ENCODE measurements at places on chromosomes 7 and 10. TPM values are rescaled to one million over a fixed set of nuclear protein-coding genes. Genes with fewer than 3 reads are reported as not detected.

GRCh38 chr7:49618028-49618427 lies 155.4 kb upstream of the VWC2 start:
- DNase-seq = no peak

DNA sequence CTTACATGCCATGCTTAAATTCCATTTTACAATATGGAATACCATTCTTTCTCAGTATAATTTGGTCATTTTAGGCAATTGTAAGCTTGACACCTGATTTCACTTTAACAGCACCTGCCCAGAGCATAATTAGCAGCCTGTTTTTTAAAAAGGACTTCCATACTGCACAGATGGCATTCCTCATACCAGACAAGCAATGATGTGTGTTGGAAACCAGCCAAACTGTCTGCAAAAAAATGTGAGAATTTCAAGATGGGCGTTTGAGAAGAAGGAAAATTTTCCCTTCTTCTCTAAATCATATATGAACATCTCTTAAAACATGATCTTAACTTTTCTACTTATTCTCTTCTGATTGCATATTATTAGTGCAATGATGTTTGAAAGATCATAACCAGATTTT lies 40.4 kb upstream of the AGMO start:
- DNase-seq = no peak

DNA sequence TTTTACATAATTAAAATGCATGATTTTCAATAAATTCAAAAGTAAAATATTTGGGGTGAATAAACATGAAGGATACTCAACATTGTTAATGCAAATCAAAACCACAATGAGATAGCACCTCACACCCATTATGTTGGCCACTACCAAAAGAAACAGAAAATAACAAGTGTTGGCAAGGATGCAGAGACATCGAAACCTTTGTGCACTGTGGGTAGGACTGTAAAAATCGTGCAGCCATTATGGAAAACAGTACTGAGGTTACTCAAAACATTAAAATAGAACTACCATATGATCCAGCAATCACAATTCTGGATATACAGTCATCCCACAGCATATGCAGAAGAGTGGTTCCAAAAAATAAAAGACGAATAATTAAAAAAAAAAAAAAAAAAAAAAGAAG lies 13.1 kb downstream of the EZH2 start:
- no peak for DNase-seq

- DNase-seq = no peak
Measured at GRCh38 chr10:127174866-127175265, 21.5 kb downstream of the INSYN2A start.

GRCh38 chr7:70353330-70353945 lies 755.2 kb downstream of the AUTS2 start:
- no peak for DNase-seq

GRCh38 chr7:151509670-151510333 lies 9.9 kb downstream of the RHEB start:
- no peak for DNase-seq

- no peak for DNase-seq
Measured at GRCh38 chr10:44576702-44577191, 191.8 kb upstream of the CXCL12 start.

- peak; percentile 86 for DNase-seq
Measured at GRCh38 chr10:35574924-35575352, 30.2 kb upstream of the GJD4 start.

GRCh38 chr10:129494740-129495139 lies 27.7 kb downstream of the MGMT start:
- DNase-seq = no peak

DNA sequence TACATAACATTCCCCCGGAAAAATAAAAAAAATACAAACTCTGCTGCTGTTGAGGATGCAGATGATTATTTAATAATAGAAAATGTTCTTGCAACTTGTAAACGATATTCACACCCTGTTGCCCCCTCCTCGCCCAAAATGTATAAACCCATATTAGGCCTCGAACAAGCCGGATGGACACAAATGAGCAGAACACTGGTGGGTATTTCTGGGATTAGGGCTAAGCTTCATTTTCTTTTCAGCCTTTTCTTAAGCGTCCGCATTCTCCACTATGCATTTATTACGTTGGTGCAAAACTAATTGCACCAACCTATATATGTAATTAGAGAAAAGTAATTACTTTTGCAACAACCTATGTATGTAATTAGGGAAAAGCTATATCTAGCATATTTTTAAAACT lies 349 bp upstream of the GNG11 start:
- no peak for DNase-seq

DNA sequence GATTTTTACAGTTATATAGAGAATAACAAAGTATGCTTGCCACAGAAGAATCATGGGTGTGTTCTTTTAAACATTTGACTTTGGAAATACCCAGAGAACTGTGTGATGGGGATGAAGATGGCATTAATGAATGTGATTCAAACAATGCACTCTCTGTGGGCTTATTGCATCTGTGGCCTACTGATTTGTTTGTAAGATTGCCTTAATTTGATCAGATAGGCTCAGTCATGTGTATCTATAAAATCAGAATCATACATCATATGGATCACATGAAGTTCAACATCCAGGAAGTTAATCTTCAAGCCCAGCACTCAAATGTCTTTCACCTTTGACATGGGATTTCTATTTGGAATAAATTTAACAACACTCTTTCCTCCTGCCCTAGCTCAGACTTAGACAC lies 410.9 kb downstream of the SUGCT start:
- DNase-seq = no peak

GRCh38 chr7:122273117-122273516 lies 31.4 kb downstream of the FEZF1 start:
- no peak for DNase-seq

GRCh38 chr7:142488036-142488633 lies 230.3 kb upstream of the PRSS58 start:
- no peak for DNase-seq

- DNase-seq = no peak
Measured at GRCh38 chr10:110471566-110472139, 26.1 kb upstream of the DUSP5 start.

- no peak for DNase-seq
Measured at GRCh38 chr10:3741688-3742461, 43.1 kb downstream of the KLF6 start.

DNA sequence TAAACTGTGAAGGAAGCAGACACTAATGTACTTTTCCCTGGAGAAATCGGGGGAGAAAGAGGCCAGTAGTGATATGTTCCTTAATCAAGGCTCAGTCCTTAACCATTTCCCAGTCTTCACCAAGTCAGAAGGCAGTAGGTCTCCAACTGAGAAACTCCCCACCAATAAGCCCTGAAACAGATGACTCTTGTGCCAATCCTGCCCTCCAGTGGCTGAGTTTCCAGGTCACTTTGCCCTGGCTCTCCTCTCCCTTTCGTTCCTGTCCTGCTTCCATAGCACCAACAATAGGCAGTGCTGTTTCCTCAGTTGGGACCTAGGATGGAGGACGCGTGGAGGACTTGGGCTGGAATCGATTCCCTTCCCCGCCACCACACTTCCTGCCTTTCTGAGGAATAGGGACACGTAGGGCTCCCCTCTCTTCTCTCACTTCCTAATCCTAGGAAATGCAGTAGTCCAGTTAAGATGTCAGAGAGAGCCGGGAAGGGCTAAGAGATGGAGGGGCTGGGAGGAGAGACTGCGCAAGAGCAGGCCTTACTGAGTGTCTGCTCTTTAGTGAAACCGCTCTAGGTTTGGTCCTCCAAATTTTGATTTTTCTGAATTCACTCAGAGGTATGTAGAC lies 23.4 kb downstream of the ATOH7 start:
- peak; percentile 83 for DNase-seq

DNA sequence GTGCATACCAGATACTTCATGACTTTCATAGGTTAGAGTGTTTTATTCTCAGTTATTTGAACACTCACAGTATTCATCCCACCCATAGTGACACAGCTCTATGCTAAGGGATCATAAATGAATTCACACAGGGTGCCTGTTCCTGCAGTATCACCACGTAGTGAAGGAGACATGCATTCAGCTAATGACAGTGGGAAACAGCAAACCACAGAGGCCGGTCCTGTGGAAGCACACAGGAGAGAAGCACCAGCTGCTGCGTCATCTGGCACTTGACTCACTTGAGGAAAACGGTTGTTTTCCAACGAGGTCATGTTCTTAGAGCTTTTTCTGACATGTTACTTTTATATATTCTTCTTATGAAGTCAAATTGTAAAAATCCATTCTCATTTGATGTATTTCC lies 73.0 kb downstream of the UBE3C start:
- DNase-seq = no peak

GRCh38 chr7:151827620-151828019 lies 49.3 kb downstream of the PRKAG2 start:
- no peak for DNase-seq

GRCh38 chr7:112357136-112357535 lies 93.1 kb upstream of the IFRD1 start:
- DNase-seq = no peak

DNA sequence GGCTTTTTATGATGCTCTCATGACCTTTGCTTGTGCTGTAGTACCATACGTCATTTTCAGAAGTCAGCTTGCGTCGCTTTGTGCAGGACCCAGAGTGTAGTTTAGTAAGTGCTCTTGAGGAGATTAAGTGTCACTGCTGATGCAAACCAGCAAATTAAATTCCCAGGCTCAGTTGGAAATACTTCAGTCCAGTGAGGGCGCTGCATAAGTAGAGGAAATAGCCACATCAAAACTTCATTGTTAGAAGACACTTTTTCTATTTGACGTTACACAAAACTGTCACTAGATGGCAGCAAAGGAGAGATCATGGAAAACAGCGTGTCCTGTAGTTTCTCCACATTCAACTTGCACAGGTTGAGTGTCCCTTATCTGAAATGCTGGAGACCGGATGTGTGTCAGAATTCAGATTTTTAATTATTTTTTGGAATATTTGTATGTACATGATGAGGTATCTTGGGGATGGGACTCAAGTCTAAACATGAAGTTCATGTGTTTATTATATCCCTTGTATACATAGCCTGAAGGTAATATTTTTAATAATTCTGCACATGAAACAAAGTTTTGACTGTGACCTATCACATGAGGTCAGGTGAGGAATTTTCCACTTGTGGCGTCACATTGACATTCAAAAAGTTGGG lies 7.9 kb downstream of the ZNF22 start:
- DNase-seq = peak; percentile 88

DNA sequence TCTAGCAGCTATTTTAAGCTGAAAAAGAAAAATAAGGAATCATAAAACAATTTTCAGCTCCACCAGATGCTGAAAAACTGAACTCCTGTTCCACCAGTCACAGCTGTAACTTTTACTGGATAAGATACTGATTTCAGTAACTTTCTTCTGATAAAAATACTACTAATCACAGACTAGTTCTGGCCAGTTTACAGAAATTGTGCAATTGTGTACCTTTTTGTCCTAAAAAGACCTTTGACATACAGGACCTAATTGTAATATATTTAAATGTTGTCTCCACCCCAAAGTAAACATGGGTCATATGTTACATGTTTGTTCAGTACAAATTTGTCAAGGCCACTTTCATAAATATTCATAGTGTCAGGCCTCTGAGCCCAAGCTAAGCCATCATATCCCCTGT lies 27.1 kb upstream of the PIP start:
- DNase-seq = no peak

GRCh38 chr7:131945313-131945911 lies 389.0 kb upstream of the PODXL start:
- DNase-seq = peak; percentile 56

DNA sequence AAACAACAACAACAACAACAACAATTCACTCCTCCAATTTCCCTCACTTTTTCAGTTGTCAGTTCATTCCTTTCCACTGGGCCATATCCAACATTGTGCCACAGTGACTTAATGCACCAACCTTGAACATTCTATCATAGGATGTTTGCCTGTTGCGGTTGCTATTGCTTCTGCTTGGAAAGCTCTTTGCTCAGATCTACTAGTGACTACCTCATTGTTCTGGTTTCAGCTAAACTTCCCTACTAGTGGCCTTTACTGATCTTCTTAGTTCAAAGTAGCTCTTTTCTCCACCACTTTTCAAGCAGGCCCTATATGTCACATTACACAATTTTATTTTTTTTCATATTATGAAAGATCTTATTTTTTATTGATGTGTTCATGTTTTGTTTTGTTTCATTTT lies 9.8 kb upstream of the STEAP4 start:
- DNase-seq = no peak

GRCh38 chr10:29698773-29699490 lies 64.2 kb upstream of the SVIL start:
- DNase-seq = no peak

GRCh38 chr7:322111-322671 lies 32.2 kb downstream of the FOXL3 start:
- DNase-seq = peak; percentile 67

CXCL12 gene
- 7.1 TPM for total RNA-seq

STEAP1B gene
- 2.2 TPM for total RNA-seq

SLC18A3 gene
- not detected for total RNA-seq

MYO3A gene
- total RNA-seq = not detected

OR9A2 gene
- not detected for total RNA-seq

SLC16A12 gene
- total RNA-seq = not detected

MLXIPL gene
- total RNA-seq = not detected

TMEM184A gene
- under 0.01 TPM for total RNA-seq

OR2A5 gene
- total RNA-seq = not detected

LIPN gene
- not detected for total RNA-seq

GPR37 gene
- total RNA-seq = 0.87 TPM

CDHR3 gene
- total RNA-seq = 0.60 TPM

CRYGN gene
- total RNA-seq = not detected

GIMAP2 gene
- total RNA-seq = 42.3 TPM

MEOX2 gene
- 0.40 TPM for total RNA-seq

PHKG1 gene
- total RNA-seq = 0.20 TPM
